ENCODE measurements at places on chromosomes 6 and 20.

DNA sequence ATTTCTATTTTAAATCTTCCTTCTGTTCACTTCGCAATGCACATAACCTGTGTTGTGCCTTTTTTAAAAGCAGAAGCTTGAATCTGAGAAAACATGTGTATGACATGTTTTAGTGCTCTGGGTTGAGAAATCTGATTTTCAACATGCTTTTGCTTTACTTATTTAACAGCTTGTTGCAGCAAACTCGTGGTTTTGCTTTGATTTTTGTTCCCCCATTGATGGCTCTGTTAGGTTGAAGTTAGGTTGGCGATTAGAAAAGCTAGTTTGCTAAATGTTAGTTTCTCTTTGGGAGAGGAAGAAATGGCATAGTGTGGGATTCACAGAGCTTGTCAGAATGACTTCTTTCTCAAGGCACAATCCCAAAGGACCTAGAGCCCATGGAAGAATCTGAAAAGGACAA lies 170.8 kb downstream of the TMEM242 start:
- no peak for DNase-seq

DNA sequence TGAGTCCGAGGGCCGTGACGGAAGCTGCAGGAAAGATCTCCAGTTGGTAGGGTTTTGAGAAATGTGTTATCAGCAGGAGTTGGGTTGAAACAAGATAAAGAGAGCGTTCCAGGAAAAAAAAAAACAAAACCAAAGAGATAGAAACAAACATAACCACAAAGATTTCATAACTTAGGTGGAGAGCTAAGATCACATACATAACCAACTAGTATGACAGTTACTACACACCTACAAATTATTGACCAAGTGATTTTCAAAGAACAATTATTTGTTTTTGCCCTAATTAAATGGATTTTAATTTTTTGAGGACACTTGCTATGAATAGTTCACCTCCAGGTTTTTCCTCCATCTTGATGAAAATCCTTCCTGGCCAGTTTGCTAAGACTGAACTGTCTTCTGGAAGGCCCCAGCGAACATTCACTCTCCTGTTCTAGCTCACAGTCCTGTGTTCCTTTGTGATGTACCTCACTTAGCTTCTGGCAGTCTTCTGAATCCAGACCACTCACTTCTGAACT lies 69.4 kb downstream of the SNX9 start:
- DNase-seq, result no peak

DNA sequence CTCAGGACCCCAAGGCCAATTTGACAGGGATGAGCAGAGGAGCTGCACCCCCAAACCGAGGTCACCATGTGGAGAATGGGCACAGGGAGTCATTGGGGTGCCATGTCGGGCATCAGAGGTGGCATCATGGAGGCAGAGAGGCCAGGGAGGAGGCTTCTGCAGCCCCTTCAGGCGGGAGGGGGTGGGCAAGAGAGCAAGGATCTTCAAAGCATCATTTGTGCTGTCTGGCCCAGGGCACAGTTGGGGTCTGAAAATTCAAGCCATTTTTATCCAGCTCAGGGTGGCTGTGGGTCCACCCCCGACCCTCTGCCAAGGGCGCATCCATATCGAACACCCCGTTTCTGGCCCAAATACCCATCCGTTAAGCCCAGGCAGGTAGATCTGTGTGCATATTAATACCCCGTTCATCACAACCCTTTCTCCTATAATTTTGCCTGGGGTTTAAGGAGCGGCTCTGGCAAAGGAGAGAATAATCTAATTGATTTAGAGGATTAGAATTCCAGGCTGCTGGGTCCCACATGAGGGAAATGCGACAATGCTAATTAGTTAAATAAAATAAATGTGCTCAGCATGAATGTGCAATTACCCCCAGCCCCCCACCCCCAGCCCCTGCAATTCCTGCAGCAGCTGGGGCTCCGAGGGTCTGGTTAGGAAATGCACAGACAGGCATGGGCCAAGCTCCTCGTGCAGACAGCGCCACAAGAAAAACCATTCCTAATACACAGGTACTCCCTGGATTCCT lies 31.9 kb downstream of the VSTM2L start:
- DNase-seq, result no peak

DNA sequence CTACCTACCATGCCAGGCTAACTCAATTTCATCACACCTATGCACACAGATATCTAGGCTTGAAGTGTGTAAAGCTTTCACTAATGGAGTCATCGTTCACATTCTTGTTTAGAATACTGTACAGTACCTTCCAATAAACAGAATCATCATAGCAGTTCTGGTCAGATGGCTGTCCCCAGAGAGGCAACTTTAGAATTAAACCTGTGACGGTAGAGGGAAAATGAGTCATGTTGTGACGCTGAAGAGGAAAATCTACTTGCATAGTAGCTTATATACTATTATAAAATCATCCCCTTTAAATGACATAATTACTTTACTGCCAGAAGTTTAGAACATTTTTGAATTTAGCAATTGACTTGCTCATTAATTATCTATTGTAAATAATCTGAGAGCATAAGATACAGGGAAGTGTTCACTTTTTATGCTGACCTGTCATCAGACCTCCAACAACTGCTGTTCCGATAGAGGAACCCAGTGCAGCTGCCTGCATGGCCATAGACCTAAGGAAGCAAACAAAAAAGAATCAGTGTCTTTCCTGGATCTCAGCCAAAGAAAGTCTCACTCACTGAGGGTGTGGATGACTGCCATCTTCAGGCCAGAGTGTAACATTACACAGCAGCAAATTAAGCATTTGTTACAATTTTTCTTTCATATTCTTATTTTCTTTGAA lies 29.8 kb downstream of the RHAG start:
- no peak for DNase-seq

GRCh38 chr6:11876934-11877433 lies 98.4 kb upstream of the ADTRP start:
- no peak for DNase-seq

GRCh38 chr6:166852451-166852975 lies 103.8 kb downstream of the RNASET2 start:
- DNase-seq, result no peak

- no peak for DNase-seq
Measured at GRCh38 chr6:26607434-26608230, 10.9 kb downstream of the ABT1 start.

DNA sequence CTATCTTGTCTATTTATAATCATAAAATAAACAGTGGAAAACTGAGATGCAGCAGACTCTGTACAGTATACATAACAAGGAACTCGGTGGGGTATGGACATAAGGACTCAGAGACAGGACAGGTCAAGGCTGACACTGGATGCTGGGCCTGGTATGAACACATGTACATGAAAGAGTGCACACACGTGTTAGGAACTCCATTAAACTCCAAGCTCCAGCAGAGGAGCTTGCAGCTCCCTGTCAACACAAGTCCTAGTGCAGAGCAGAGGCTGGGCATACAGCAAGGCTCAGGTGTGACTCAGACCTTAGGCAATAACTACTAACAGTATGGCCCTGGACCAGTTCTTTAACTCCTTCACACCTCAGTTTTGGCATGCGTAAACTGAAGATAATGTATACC lies 17.1 kb downstream of the NAPB start:
- no peak for DNase-seq

DNA sequence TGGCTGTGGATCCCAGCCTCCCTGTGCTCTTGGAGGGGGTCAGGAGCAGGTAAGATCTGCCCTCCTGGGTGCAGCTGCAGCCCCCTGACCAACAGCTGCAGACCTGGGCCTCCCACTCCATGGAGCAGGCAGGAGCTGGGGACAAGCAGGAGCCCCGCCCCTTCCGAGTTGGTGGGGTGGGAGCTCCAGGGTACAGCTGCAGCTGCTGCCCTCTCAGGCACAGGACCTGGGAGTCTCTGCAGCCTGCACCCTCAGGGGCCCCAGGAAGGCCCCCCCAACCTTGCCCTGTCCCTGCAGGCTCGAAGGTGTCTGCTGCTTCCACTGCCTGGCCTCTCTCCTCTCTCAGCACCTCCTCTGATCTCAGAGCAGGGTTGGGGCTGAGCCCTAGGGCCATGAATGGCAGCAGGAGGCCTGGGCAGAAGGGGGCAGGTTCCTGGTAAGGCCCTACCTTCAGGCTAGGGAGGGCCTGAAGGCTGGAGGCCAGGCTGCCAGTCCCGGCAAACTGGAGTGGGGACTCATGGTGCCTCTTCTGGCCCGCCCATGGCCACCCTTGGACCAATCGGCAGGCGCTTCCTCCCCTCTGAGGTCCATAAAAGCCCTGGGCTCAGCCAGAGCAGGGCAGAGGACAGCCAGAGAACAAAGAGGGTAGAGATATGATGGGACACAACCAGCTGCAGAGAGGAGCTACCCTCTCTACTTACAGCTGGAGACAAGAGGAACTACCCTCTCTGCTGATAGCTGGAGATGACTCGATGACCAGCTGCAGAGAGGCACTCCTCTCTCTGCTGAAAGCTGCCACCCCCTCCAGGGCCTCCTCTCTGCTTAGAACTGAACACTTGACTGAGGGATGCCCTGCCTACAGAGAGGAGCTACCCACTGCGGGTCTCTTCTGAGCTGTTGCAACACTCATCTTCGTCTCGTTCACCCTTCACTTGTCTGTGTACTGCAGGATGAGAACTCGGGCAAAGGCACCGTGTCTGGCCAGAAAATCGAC lies 7.8 kb upstream of the PACSIN1 start:
- DNase-seq, result no peak

DNA sequence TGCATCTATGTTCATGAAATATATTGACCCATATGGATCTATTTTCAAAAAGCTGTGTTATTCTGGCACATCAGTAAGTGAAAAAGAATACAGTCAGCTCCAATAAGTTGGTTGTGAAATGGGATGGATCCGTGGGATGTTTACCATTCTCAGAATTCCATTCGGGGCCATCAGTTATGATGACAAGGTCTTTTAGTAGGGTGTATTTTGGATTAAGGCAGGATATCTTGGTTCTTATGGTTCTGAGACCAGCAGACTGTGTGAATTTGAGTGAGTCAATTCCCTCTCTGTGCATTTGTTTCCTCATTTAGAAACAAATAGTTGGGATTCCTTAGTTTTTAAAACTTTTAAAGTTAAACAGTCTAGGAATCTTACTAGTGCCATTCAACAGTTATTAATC lies 287.4 kb downstream of the CD109 start:
- DNase-seq, result no peak

DNA sequence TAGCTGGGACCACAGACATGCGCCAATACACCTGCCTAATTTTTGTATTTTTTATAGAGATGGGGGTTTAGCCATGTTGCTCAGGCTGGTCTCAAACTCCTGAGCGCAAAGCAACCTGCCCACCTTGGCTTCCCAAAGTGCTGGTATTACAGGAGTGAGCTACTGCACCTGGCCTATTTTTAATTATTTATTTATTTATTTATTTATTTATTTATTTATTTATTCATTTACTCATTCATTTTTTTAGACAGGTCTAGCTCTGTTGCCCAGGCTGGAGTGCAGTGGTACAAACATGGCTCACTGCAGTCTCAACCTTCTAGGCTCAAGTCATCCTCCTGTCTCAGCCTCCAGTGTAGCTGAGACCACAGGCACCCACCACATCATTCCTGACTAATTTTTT lies 434.3 kb downstream of the DOK5 start:
- no peak for DNase-seq

DNA sequence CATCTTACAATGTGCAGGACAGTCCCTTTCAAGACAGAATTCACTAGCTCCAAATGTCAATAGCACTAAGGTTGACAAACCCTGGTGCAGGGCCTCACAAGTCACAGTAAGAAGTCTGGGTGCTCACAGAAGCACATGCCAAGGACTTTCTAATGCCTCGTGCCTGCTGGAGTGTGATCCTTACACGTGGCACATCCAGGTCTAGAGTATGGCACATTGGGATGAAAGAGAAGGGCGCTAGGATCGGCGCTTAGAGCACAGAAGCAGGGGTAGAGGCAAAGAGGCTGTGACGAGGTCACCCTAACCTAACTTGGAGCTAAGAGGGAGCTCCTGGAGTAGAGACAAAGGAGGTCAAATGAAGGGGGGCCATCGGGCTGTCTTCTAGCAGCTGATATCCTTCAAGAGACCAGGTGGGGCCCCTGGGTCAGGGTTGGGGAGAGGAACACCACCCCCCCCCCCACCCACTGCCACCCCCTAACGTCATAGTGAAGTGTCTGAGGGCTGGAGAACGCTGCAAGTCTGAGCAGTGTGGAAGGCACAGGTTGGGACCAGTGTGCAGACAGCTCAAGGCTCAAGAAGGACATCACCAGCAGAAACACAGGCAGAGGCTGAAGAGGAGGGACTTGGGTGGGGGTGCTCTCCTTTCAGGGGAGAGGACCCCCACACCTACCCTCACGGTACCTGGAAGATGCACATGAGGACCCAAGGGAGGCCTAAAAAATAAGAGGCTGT lies 97.8 kb upstream of the MRPS10 start:
- no peak for DNase-seq

- no peak for DNase-seq
Measured at GRCh38 chr6:34985236-34985635, 96.2 kb downstream of the ANKS1A start.

GRCh38 chr6:16947375-16948015 lies 154.4 kb upstream of the STMND1 start:
- no peak for DNase-seq

- DNase-seq, result no peak
Measured at GRCh38 chr6:88381289-88381642, 215.1 kb upstream of the CNR1 start.

Data from thoracic aorta (tissue), 2 donors.